Stimulated activated naive CD4-positive, alpha-beta T cell (primary cell): ENCODE measurements at places on chromosomes 1 and 21.

DNA sequence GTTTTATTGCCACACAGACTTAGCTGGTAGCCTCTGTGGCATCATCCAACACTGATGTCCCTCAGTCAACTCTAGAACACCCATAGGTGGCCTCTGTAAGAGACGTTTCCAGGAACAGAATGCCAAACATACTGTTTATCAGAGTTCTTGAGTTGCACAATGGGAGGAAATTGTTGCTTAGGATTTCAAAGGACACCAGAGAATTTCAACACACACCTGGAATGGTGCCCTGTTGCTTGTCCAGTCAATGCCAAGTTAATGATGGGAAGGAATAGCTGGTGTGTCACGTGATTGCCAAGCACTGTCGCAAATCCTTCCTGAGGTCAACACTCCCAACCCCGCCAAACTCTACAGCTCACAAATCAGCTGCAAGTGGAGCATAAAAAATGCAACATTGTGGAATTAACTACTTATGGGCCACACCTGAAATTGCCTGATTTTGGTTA is 28.6 kb upstream of the DUSP23 start:
- DNase-seq, result no peak

DNA sequence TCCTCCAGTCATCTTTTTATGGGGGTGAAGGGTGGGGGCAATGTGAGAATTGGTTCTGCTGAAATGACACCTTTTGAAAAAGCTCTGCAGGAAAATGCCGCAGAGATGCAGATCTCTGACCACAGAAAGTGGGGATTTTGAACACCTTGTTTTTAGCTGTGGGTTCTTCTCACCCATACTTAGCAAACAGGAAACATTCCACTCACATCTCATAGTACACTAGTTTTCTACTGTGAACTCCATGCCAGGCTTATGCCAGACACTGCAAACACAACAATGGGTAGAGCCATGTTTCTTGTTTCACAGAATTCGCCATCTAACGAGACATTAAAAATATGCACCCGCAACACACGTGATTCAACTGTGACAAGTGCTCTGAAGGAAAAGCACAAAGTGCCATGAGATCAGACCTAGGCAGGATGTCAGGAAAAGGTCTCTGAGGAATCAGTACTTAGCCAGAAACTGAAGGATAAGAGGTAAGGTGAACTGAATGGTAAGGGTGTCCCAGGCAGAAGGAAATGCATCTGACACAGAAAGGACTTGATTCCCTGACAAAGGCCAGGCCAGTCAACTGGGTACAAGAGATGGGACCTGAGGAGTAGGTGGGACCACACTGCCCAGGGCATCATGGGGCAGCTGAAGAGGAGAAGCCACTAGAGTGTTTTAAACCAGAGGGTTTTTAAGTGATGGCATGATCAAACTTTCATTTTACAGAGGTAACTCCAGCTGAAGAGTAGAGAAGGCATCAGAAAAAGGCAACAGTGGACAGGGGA is 83.8 kb upstream of the JAK1 start:
- DNase-seq, result peak; percentile 55

DNA sequence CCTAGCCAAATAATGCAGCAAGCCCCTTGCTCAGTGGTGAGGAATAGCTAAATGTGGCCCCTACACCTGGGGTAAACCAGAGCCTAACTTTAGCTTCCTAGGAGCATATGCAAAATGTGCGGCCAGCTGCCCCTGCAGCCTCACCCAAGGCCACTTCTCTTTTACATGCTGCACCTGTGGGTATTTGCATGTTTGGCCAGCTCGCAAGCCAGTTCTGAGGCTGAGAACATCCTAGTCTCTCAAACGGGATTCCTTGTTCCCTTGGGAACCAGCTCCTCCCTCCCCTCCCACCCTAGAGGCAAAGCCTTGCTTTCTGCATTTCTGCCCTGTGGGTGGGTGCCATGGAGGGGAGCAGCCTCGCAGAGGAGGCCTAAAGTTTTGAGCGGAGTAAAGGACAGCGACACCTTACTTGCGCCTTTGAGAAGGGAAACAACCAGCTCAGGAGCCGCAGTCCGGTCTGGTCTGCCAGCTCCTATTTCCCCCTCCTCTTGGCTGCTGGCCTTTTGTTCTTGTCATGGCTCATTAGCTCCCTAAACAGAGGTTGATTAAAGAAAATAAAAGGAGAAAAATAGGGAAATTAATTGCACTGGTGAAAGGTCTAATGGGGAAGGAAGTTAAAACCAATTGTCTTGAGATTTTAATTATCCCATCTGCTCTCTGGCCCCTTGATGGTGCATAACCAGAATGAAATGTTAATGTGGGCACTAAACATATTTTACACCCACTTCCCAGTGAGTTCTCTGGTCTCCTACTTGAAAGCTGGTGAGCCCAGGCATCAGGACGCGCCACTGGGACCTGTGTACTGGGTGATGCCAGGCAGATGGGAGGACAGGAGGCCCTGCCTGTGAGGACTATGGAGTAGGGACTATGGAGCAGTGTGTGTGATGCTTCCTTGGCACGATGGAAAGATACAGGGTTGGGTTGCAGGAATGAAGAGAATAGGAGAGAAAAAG is 68.7 kb downstream of the TEX35 start:
- no peak for DNase-seq

- no peak for DNase-seq
These were observed 207.4 kb upstream of the RUNX1 start for GRCh38 chr21:35256468-35256988.

DNA sequence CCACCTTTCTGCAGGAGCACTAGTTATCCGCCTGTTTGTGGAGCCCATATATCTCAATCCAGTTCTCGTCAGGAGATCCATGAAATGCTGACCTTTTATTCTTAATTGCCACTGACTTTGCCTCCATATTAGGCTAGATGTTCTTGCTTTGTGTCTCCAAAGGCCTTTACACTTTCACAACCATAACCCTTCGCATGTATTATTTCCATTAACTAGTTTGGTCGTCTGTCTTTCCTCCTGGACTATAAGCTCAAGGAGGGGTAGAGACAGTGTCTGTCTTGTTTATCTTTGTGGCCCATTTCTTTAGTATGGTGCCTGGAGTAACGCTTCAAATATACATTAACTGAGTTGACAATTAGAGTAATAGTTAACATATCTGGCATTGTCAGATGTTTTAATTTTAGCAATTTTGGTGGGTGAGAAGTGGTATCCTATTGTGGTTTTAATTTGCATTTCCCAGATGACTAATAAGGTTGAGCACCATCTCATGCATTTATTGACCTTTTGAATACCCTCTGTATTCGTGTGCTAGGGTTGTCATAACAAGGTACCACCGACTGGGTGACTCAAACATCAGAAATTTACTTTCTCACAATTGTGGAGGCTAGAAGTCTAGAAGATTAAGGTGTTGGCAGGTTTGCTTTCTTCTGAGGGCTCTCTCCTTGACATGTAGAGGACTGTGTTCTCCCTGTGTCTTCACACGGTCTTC is 21.7 kb upstream of the IL12RB2 start:
- DNase-seq, result no peak

GRCh38 chr1:203528976-203529835 is 35.3 kb downstream of the OPTC start:
- DNase-seq, result no peak
